ENCODE measurements at places on chromosomes 3 and 15.

DNA sequence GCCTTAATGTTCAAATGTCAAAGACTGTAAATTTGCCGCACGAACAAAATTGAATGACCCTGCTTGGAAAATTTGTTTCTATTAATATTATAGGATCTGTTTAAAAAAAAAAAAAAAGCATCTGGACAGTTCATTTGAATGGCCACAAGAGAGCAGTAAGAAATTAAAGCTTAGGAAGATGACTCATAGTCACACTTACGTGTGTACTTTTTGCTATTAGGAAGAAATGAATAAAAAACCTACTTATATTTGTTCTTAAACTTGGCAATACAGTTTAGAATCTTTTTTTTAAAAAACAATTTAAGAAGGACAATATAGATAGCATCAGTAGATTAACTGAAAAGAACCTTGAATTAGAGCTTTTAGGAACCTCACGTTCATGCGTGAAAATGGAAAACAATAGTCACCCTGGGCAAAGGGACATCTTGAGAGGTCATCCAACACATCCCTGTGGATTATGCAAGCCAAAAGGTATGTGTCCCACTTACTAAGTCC is 621.8 kb downstream of the MECOM start:
- DNase-seq, result peak; percentile 58

GRCh38 chr3:183486472-183486871 is 58.1 kb upstream of the MCF2L2 start:
- no peak for DNase-seq

- DNase-seq, result no peak
These were observed 156.7 kb upstream of the TLE3 start for GRCh38 chr15:70254311-70254869.

DNA sequence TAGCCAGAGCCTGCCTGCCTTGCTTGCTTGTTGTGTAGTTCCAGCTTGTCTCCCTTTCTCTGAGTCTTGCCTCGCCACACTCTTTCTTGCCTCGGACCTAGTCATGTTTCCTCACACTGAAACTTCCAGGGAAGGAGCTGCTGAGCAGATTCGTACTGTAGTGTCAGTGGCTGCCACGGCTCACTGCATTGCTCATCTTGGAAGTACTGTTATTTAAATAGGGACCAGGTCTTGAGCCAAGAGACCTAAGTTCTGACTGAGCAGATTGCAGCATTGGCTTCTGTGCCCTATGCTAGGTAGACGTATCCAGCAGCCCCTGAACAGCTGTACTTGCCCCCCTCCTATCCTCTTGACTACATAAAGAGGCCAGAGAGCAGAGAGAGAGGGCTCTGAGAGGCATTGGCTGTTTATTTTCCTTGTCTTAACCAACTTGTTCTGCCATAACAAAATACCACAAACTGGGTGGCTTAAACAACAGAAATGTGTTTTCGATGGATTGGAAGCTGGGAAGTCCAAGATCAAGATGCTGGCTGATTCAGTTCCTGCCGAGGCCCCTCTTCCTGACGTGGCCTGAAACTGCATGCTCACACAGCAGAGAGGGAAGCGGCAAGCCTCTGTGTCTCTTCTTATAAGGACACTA is 5.8 kb upstream of the RARRES1 start:
- DNase-seq, result no peak

GRCh38 chr15:91769894-91770293 is 83.6 kb upstream of the SLCO3A1 start:
- DNase-seq, result no peak

DNA sequence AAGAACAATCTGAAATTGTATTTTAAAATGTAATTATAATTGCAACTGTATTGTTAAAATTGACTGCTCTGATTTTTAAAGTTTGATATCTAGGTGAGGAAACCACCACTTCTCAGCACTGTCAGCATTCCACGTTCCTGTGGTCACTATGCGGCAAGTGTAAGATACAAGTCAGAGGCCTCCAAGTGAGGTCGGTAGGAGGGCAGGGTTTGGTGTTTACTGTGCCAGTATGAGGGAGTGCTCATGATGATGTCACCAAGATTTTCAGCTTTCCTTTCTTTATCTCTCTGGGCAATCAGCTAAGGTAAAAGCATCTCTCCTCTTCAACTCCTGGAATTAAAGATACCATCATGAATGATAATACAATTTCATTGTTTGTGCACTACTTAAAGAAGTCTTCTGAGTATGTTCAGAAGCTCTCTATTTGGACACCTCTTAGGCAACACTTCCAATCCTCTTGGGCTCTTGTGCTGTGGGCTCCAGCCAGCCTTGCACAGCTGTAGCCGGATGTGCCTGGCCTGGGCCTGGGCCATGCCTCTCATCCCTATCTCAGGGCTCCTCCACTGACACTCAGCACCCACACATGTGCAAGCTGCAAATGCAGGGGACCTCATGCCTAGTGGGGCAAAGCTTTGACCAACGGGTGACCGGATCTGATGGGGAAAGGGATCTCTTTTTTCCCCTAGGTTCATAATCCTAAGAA is 42.9 kb downstream of the CCR3 start:
- DNase-seq, result no peak

DNA sequence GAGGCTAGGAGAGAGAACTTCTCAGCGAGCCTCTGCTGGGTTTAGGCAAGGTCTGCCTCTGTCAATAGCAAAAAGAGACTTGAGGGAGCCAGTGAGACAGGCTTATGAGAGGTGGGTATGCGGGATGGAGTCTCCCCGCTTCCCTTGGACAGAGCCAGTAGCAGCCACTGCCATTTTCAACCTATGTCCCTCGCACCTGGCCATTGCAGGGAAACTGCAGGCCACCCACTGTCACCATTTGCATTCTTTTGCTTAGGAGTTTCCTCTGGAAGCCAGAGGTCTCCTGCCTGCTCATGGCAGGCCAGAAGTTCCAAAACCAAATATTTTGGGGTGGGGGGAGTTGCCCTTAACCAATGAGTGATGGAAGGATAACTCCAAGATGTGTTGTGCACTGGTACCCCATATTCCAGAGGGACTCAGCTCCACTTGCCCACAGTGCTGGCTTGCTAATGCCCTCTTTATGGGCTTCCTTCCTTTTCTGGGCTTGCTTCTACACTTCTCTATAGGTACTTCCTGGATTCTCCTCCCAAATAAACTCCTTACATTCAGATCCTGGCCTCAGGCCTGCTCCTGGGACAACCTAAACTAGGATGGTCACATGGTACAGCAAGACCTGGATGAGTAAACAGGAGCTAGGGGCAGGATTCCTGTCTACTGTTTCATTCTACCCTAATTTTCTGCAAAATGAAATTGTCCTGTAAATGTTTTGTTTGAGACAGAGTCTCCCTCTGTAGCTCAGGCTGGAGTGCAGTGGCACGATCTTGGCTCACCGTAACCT is 108.9 kb upstream of the PROK2 start:
- no peak for DNase-seq

DNA sequence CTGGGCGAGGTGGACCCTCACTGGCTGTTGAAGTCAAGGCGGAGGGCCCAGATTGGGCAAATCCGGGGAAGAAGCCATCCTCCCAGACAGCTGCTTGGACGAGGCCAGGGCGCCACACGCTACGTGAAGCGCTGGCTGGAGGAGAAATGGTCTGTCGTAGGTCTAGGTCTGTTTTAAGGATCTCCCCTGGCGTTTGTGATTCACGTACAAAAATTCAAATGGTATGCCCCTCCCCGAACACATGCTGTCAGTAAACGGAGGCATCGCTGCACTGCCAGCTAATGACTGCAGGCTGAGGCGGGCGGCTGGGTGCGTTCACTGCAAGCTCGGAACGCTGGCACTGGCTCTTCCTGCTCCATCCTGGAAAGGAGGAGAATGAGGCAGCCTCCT is 69.9 kb downstream of the EPHB3 start:
- DNase-seq, result peak; percentile 39

DNA sequence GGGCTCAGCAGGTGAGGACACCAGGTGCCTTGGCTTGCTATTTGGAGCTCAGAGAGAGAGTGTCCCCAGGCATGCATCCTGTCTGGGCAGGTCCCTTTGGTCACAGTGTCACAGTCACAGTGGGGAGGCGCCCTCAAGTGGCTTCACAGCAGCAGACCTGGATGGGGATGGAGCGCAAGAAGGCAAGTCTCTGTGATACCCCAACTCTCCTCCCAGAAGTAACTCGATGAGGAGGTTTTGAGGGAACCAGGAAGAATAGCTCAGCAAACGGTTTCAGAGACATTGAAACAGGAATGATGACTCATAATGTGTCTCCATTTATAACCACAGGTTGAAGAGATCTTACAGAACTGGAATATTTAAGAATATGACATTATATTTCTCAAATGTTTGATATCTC is 66.5 kb upstream of the SH3GL3 start:
- DNase-seq, result peak; percentile 41

GRCh38 chr3:45496555-45496954 is 98.0 kb upstream of the LIMD1 start:
- peak; percentile 59 for DNase-seq

- DNase-seq, result no peak
These were observed 17.2 kb downstream of the DAPK2 start for GRCh38 chr15:64029110-64029509.

DNA sequence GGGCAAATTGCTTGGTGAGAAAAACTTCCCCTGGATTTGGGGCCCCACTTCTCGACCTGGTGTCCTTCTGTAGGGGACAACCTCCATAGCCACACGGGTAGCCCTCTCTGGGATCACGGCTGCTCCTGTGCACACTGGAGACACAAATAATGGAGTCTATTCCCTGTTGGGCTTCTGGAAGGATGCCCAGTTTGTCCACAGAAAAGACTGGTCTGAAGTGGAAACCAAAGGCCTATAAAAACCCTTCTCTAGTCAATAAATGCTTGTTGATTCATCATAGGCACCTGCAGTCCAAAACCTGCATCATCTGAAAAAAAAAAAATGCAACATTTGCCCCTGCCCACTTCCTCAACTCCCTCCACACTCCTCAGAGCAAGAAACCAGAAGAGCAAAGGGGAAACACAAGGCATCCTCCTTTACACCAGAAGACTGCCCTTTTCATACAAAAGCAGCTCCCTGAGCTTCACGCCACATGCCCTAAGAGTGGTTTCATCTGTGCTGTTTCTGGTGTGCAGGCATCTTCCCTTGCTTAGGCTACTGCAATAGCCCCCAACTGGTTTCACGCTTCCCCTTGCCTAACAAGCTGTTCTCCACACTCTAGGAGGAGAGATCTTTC is 36.3 kb downstream of the SRGAP3 start:
- no peak for DNase-seq

- DNase-seq, result peak; percentile 71
These were observed 296.3 kb downstream of the UACA start for GRCh38 chr15:70466895-70467529.

DNA sequence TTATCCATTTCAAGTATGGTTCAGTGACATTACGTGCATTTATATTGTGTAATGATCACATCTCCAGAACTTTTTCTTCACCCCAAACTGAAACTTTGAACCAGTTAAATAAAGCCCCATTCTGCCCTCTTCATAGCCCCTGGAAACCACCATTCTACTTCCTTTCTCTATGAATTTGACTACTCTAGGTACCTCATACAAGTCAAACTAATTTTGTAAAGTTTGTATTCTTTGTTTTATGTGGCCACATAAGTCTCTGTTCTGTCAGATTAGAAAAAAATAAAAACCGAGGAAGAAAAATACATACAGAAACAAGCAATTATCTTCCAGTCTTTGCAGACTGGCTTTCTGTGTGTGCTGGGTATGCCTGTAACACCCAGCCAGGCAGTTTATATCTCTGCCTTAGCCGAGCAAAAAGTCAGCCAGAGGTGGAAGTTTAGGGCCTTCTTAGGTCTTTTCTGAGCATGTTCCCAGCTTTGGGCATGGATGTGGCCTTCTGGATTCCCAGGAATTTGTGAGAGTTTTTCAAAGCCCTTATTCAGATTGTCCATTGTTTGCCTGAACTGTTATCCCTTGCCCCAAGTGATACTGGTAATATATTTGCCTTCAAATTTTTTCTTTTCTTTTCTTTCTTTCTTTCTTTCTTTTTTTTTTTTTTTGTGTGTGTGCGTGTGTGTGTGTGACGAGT is 6.0 kb upstream of the GRAMD1C start:
- DNase-seq, result peak; percentile 19
